ENCODE measurements at places on chromosomes 2 and 18.

DNA sequence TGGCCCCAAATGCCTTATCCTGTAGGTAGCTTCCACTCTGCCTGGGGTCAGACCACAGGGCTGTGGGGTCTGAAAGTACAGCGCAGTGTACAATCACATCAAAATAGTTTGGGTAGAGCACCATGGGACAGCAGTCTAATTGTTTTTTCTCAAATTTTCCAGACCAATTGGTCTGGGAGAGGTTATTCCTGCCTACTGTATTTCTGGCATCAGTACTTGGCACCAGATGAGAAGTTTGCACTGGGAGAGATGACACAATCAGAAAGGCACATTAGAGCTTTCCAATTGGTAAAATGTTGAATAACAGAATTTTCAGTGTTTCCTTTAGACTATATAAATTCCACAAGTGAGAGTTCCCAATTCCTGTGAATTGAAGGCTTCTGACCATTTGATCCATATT lies 30.9 kb upstream of the LRRTM1 start:
- no peak for DNase-seq

DNA sequence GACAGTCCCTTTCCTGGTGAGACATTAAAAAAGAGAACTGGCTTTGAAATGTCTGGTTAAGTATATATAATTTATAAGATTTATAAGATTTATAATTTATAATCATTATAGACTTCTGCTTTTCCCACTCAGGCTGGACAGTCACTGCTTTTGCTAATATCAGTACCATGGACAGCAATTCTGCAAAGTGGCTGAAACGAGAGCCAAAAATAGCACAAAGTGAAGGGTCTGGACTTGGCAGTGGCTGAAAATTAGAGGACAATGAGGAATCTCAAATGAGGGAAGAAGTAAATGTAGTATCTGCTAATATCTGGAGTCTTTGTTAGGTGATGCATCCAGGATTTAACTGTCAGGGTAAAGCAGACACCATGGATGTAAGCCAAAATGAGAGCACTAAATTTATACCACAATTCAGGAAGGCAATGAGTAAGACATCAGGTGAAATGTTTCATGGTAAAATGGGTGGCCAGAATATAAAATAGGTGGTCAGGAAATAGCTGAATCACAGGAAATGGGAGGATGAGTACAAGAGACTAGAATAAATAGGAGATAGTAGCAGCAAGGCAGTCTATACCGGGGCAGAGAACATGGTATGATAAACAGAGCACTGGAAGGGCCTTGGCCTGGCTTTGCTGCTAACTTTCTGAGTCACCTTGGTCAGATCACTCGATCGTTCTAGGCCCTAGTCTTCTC lies 39.6 kb upstream of the BOD1L2 start:
- DNase-seq = peak; percentile 21

- no peak for DNase-seq
Measured at GRCh38 chr2:167440382-167440781, 552.1 kb downstream of the XIRP2 start.

- DNase-seq = no peak
Measured at GRCh38 chr18:12254136-12254819, at the start of gene CIDEA. CIDEA (plus strand) TSS chr18:12254361; CDS start chr18:12254384, 23 bp downstream.
